ENCODE measurements at places on chromosomes 2 and 18. TPM values are rescaled to one million over a fixed set of nuclear protein-coding genes. Genes with fewer than 3 reads are reported as not detected.

MAP3K19 gene
- total RNA-seq = not detected

ANKRD36 gene
- total RNA-seq = 25.5 TPM

CRYBA2 gene
- total RNA-seq = not detected

MC5R gene
- total RNA-seq = not detected

PRR30 gene
- not detected for total RNA-seq

CAPN14 gene
- total RNA-seq = 0.12 TPM

AGAP1 gene
- total RNA-seq = 7.9 TPM

ABCB11 gene
- total RNA-seq = not detected

ANKRD30BL gene
- not detected for total RNA-seq

NFATC1 gene
- 2.4 TPM for total RNA-seq

SH3BP4 gene
- 16.6 TPM for total RNA-seq

ITGA6 gene
- total RNA-seq = 5.7 TPM

ASXL2 gene
- total RNA-seq = 7.3 TPM

HNMT gene
- 90.6 TPM for total RNA-seq

MBP gene
- 20.5 TPM for total RNA-seq

VAMP8 gene
- 1.7 TPM for total RNA-seq

NOSTRIN gene
- total RNA-seq = under 0.01 TPM

ANKRD62 gene
- not detected for total RNA-seq

COL4A4 gene
- 33.4 TPM for total RNA-seq

ACVR1 gene
- total RNA-seq = 30.5 TPM

MIB1 gene
- 57.1 TPM for total RNA-seq
